NCI-H774 (cell line): ENCODE measurements at places on chromosomes 13 and 19.

GRCh38 chr13:99941086-99941485 is 30.5 kb downstream of the ZIC5 start:
- peak; percentile 52 for DNase-seq

DNA sequence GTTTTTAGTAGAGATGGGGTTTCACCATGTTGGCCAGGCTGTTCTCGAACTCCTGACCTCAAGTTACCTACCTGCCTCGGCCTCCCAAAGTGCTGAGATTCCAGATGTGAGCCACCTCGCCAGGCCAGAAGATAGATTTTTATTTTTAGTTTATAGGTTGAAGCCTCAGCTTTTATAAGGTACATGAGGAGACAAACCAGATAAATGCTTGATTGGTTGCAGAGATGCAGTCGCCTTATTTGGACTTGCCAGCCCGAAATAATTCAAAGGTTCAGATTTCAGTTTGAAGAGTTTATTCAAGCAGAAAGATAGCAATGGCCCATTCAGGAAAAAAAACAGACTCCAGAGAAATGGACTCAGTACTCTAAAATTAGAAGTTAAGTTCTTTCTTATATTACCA is 3.1 kb downstream of the ZNF69 start:
- no peak for DNase-seq

DNA sequence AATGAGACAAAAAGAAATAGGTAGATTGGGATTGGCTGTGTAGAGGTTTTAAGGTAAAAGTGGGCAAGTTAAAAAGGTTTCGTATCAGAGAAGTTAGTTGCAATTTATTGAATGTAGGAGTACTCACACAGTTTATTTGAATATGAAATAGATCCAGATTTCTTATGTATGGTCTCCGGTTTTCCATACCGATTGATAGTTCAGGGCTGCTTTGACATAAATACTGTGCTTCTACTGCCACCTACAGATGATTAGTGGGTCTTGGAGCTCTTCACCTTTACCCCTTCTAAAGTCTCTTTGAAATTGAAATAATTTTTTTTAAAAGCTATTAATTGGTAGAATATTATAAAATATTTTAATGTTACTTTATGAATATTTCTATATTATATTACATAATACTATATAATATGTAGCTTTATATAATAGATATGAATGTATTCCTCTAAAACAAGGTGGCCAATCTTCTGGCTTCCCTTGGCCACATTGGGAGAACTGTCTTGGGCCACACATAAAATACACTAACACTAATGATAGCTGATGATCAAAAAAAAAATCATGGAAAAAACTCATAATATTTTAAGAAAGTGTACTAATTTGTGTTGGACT is 7.7 kb upstream of the GPR18 start:
- no peak for DNase-seq

- DNase-seq: no peak
Observed at GRCh38 chr19:16626796-16627192, 1.2 kb downstream of the MED26 start.

DNA sequence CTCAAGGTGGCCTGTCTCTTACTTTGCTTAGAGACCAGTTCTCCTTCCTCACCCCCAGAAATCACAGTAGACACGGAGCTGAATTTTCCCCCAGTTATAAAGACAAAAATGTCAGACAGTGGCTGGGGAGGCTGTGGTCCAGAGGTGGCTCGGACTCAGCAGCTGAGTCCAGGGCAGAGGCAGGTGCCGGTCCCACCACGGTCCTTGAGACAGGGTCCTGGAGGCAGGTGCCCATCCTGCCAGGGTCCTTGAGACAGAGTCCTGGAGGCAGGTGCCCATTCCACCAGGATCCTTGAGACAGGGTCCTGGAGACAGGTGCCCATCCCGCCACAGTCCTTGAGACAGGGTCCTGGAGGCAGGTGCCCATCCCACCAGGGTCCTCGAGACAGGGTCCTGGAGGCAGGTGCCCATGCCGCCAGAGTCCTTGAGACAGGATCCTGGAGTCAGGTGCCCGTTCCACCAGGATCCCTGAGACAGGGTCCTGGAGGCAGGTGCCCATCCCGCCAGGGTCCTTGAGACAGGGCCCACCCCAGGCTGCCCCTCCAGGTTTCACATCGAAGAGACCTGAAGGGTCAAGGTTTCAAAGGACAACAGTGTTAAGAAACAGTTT is 23.1 kb downstream of the PEPD start:
- no peak for DNase-seq

DNA sequence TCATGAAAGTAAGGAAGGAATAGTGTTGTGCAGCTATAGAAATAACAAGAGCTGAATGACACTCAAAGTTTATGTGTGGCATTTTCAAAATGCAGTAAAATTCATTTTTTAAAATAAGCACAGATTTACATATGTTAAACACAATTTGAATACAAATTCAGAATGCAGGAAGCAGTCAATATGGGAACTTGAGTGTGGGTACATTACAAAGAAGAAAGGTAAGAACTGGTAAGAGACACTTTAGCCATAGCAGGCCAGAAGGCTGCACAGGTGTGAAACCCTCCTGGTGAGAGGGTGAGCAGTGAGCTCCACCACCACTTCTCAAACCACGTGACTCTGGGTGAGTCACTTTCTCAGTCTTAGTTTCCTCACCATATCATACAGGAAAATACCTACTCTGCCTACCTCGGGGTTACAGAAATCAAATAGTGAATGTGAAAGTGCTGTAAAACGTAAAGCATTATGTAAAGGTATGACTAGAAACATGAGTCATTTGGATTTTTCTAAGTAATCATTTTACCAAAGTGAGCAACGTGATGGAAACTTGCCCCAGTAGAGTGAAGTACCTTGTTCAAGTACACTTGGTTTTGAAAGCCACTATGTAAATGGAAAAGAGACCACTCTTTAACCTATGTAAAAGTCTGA is 40.5 kb downstream of the USP12 start:
- no peak for DNase-seq

DNA sequence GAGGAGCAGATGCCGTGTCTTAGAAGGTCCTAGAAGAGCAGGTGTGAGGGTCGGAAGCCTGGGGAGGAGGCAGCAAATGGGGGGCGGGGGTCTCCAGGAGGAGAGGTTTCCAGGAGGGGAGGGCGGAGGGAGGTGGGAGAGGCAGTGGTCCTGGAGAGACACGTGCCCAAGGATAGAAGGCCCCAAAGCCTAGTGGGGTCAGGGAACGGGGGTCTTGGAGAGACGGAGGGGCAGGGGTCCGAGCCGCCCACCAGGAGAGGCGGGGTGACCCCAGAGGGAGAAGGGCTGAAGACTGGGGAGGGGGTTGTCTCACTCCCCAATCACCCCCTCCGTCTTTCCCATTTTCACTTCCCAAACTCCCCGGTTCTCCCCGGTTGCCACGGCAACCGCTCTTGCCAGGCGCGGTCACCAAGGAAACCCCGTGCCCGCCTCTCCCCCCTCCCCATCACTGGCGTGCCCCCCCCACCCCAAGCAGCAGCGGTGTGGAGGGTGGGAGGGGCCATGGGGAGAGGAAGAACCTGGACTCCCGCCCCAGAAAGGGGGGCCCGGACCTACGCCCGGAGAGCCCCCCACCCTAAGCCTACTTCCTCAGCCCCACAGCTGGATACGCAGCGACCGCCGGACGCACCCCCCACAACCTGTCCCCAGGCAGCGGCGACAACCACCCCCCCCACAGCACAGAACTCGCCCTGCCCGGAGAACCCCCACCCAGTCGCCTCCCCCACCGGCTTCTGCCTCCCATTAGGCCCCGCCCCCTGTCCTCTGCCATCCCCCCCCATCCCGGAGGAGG is 988 bp downstream of the LRRC4B start:
- DNase-seq: no peak

- DNase-seq: no peak
Observed at GRCh38 chr13:32938314-32938713, 77.9 kb upstream of the KL start.

DNA sequence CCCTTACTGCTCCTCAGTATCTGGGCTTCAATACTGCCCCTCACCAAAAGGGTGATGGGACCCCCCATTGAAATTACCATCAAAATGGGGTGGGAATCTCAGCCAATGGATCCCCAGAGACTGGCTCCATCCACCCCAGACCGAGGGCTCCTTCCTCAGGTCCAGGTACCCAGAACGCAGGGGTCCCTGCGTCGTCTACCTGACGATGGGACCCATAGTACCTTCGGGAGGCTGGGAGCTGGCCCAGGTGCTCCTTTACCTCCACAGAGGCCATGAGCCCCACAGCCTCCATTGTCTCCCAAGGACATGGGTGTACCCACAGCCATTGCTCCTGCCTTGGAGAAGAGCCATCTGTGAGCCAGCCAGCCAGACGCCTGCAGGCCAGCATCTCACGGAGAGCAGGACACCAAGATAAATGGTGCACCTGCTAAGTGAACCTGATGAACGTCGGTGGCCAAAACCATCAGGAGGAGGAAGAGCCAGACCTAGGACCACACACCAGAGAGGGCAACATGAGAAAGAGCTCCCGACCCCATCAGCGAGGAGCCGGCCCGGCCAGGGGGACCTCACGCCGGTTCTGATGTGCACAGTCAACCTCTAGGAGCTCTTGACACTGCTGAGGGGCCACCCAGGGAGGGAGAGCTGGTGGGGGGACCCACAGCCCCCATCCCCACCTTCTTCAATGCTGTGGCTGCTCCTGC is 156.8 kb upstream of the SOX1 start:
- DNase-seq: no peak

GRCh38 chr13:105918842-105919741 is 616.4 kb downstream of the EFNB2 start:
- DNase-seq: peak; percentile 32

- DNase-seq: no peak
Observed at GRCh38 chr13:47038188-47038587, 141.3 kb upstream of the HTR2A start.

GRCh38 chr19:33273881-33274662 is 28.3 kb downstream of the CEBPA start:
- no peak for DNase-seq

DNA sequence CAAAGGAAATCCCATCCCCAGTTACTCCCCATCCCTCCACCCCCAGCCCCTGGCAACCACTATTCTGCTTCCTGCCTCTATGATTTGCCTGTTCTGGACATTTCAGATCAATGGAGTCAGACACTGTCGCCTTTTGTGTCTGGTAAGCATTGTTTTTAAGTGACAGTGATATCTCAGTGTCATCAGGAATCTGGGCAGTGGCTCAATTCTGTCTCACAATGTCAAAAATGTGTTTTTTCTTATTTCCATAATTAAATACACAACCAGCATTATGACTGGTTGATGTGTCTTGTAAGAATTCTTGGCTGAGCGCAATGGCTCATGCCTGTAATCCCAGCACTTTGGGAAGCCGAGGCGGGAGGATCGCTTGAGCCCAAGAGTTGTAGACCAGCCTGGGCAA is 20.2 kb upstream of the PGLS start:
- no peak for DNase-seq

DNA sequence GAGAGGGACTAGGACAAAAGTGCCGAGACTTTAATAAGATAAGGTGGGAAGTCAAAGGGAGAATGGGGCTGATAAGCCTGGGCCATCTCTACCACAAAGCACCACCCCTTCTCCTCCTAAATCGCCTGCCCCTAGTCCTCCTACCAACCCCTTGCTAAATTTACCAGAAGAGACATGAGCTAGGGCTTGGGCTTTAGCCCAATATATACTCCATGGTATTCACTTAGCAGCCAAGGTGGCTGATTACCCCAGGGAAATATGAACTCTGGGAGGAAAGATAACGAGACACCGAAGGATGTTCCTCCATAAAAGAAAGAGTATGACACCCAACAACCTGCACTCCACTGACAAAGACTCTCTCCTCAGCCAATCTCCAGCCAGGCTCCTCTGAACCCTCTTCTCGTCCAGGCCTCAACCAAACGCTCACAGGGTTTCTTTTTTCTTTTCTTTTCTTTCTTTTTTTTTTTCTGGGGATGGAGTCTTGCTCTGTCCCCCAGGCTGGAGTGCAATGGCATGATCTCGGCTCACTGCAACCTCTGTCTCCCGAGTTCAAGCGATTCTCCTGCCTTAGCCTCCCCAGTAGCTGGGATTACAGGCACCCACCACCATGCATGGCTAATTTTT is 610.2 kb downstream of the UQCRFS1 start:
- no peak for DNase-seq

DNA sequence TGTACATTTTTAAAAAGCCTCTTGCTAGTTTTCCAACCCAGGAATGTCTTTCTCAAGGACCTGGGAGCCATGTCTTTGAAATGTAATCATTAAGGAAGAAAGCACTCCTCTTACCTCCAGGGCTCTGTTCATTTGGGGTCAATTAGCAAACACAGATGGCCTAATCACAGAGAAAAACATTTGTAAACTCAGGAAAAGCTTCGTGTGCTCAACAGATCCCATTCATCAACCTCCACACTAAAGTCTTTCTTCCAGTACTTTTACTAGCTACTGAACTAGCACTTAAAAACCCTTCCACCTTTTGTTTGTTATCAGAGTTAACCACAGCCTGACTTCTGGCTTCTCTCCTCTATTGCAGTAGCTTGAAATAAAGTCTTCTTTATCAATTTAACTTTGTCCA is 441.4 kb downstream of the PCDH20 start:
- no peak for DNase-seq

- DNase-seq: no peak
Observed at GRCh38 chr19:56933014-56933705, 92.6 kb upstream of the PEG3 start.

- DNase-seq: no peak
Observed at GRCh38 chr19:21084343-21084742, 2.3 kb downstream of the ZNF714 start.

GRCh38 chr13:78604782-78605611 is 1.6 kb upstream of the POU4F1 start:
- DNase-seq: no peak

- DNase-seq: no peak
Observed at GRCh38 chr19:1094655-1094977, 559 bp downstream of the POLR2E start.

DNA sequence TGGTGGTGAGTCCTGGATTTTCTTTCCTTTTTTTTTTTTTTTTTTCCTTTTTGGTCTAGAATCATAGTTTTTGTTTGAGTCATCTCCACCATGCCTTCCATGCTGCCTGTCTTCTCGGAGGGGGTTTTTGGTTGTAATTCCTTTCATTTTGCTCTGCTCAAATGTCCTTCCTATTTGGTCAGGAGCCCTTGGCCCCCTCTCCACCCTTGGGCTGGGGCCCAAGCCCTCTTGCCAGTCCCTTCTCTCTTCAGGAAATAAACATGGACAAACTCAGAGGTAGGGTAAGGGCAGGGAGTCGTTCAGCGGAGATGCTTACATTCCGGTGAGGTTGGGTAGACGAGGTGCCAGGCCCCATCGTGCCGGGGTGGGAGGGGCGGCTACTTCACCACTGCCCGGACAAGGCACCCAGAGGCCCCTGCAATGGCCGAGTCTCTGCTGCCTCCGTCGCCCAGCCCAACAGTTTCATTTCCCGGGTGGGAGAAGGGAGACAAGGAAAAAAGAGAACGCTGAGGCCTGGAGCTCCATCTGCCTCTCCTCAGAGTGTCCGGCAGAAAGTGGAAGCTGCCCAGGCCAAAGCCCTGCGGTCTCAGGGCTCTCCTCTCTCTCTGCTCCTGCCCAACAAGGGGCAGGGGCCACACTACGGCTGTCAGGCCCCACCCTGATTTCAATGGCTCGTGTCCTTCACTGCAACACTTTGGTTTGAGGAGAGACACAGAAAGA is 12.7 kb downstream of the ZNF574 start:
- no peak for DNase-seq
